COR-L47 (cell line): ENCODE measurements at places on chromosomes 5 and 9.

- peak; percentile 18 for DNase-seq
These were observed 269.4 kb downstream of the CWC27 start for GRCh38 chr5:65037831-65038815.

- DNase-seq: peak; percentile 48
These were observed 5.7 kb downstream of the RAPGEF1 start for GRCh38 chr9:131734165-131734610.

DNA sequence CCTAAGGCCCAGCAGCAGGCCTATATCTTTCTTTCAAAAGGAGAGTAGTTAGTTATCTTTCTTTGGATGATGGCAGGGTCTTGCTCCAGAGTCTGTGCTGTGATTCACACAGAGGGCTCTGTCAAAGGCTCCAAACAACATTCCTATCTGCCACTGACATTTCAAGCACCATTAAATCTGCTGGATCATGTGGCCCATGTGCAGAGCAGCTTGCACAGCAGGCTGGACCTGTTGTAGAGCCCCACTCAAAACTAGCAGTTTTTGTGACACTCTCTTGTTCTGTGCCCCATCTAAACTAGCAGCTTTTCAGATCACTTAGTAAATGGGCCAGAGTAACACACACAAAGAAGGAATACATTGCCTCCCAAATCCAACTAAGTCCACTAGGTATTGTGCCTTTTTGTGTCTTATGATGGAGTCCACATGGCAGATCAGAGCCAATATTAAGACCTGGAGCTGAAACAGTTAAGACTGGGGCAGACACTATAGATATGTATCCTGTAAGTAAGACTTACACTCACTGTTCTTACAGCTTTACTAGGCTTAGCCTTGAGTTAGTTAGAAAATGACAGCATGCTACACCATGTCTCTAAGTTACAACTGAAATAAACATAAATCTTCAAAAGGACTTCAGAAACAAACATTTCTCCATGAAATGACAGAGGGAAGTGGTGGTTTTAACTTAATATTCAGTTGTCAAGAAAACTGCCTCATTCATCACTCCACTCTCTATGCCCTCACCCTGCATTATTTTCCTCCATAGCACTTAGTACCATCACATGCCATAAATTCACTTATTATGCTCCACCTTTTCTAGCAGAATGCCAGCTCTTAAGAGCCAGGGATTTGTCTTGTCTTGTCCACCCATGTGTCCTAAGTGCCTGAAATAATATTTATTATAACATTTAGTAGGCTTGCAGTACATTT, 400.9 kb downstream of the RAB3C start:
- DNase-seq: no peak

DNA sequence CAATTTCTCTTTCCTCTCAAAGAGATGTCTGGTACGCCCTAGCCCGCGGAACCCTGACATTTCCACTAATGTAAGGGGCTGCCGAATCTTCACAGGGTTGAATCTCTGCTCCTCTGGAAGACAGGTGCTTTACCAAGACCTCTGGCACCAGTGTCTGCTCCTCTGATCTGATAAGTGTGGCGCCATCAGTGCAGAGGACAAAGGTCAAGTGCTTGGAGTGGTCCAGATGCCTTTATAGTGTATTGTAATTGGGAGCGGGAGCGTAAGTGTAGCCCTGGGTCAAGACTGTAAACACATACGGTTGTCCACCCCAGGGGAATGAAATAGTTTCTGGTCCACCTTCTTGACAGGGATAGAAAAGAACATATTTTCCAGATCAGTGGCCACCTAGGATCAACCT, 17.7 kb downstream of the ADAMTSL2 start:
- DNase-seq: no peak

DNA sequence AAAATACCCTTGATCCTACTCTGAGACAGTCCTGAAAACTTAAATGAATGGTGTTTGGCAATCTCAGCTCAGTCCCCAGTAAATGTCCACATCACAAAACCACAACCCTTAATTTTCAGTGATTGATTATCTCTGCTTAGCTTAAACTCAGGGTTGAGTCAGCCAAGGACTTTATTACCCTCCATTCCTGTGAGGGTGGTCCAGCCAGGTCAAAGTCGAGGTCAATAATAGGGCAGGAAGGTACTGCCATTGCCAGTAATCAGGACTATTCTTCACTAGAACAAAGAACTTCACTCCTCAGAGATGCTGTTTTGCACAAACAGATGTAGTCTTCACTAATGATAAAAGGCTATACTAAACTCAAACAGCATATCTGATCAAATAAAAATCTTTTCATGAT, 499.4 kb downstream of the ISL1 start:
- DNase-seq: no peak

- DNase-seq: no peak
These were observed 27.2 kb upstream of the FOXI1 start for GRCh38 chr5:170078458-170078857.

DNA sequence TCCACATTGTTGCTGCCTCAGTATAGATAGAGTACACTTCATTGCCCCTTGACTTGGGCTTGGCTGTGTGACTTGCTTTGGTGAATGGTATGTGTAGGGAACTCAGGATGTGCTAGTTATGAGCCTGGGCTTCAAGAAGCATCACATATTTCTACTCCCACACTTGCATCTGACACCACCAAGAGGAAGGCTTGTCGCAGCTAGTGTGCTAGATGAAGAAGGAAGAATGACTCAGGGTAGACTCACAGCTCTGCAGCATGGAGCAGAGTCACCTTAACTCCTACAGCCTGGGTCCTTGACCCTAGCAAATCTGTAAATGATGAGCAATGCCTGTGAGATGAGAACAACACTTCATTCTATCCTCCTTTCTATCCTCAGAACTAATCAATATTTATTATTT, 261.8 kb downstream of the ASTN2 start:
- DNase-seq: no peak

- DNase-seq: peak; percentile 8
These were observed 80.0 kb downstream of the ZNF622 start for GRCh38 chr5:16385516-16386090.

DNA sequence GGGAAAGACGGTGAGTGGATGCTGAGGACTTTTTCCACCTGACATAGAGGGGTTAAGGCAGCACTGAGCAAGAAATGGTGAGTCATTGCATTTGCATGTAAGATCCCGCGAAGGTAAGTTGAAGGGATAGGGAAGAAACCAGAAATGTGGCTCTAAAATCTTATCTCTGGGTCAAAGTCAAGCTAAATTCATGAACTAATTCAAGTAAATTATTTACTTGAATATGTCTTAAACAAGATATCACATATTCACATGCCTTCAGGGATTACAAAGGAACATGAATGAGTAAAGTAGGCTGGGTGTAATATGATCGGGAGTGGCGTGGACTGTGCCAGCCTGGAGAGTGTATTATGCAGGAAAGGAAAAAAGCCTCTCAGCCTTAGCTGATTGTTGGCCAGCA, 74.4 kb upstream of the EQTN start:
- no peak for DNase-seq

- no peak for DNase-seq
These were observed 384.1 kb downstream of the DMRT2 start for GRCh38 chr9:1434052-1434767.

DNA sequence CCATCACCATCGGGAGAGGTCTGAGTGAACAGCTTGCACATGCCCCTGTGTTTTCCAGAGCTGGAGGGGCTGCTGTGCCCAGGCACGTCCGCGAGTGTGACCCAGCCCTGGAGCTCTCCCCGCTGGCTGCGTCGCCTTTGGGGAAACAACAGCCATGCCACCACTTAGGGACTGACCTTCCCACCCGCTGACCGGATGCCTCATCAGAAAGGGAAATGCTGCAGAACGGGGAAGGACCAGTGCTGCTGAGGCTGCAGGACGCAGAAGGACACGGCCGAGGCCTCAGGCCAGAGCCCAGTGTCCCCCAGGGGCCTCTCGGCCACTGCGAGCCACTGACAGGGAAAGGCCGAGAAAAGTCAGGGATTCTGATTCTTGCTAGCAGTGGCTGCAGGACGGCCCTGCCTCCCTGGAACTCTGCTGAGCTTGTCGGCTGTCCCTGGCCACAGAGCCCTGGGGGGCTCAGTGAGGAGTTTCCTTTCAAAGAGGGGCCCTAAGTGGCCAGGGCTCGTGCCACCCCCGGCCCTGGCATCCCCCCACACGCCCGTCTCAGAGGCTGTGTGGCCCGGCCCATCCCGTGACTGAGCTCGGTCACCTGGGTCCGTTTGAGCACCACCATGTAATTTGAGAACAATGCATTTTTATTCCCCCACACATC, 130.8 kb downstream of the ZNF354C start:
- no peak for DNase-seq

DNA sequence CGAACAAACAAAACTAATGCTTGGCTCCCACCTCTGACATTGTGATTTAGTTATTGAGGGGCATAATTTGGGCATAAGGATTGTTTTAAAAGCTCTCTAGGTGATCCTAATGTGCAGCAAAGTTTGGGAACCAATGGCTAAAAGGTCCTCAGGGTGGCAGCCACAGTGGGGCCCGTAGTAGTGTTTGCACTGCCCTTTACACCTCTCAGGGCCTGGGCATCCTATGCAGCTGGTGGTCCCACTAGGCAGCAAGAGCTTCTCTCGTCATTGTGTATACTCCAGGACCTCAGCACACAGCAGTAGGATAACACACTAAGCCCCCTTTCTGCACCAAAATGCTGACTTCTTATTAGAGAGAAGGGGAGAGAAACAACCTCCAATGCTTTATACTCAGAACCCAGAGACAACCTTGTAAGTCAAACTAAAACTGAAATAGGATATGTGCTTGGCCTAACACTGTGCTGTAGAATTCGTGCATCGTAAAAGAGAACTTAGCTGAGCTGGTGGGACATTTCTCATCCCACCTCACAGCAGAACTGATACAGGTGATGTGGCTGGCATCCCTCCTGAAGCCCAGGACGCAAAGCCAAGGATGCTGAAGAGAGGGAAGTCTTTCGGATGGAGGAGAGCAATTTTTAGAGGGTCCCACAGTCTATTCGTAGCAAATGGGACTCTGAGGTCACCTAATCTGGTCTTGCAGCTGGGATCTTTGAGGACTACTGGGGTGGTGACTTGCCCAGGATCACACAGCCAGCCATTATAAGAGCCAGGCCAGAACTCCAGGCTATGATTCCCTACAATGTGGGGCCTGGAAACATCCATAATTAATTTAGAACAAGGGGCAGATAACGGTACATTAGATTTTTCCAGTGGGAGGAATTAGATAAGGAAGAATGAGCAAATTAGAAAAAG, 1.2 kb downstream of the GLRX start:
- DNase-seq: no peak

DNA sequence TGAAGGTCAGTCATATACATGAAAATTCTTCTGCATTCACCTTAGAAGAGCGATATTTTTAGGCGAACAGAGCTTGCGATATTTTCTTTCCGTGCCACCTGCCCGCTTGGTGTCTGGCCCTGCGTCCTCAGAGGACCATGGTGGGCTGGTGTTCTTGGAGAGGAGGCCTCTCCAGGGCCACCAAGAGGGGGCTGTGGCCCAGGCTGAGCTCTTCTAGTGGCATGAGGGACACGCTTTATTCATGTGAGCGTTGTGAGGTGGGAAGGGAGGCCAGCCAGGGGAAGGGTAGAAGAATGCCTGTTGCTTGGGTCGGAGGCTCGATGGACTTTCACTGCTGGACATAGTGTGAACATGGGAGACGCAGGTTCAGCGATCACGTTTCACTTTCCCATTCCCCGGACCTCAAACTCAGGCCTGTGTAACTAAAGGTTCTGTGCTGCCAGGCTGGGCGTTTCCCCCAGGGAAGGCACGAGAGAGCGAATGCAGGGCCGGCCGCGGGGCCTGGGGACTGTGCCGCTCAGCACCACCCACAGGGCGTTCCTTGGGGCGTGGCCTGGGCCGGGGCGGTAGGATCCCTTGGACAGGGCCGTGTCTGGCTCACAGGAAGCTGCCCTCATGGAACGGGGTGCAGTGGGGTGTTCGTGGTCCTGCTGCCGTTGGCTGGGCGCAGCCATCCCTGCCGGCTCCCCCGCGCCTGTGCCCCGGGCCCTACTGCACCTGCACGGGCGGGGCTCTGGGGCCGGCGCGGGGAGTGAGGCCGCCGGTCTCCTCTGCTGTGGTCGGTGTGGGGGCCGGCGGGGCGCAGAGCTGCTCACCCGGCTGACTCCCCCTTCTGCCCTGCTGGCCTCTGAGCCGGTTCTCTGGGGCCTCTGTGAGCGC, 40.7 kb upstream of the CLPTM1L start:
- DNase-seq: peak; percentile 74

DNA sequence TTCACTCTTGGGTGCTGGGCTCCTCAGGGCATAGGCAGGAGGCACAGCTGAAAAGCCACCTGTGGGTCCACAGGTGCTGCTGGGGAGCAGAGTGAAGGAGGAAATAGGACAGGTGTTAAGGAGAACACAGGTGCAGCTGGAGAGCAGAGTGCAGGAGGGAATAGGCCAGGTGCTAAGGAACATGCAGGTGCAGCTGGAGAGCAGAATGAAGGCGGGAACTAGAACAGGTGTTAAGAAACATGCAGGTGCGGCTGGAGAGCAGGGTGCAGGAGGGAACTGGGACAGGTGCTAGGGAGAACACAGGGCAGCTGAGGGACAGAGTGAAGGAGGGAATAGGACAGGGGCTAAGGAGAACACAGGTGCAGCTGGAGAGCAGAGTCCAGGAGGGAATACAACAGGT, 43.8 kb upstream of the PLEKHG4B start:
- DNase-seq: no peak

DNA sequence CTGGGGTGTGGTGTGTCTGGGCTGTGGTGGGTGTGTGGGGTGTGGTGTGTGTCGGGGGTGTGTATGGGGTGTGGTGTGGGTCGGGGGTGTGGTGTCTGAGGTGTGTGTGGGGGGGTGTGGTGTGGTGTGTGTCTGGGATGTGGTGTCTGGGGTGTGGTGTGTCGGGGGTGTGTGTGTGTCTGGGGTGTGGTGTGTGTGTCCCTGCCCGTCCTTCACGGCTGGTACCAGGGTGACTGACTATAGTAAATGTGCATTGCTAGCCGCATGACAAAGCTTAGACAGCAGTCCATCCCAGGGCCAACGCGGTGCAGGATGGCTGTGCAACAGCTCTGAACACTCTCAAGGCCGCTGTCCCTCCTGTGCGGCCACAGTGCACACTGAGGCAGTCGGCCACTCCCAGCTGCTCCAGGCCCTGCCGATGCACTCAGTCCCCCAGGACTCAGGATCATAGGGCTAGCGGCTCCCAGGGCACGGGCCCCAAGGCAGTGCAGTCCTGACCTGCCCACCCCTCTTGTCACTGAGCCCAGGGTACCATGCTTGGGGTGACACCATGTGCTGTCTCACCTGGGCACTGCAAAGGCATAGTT, 54.0 kb downstream of the SECISBP2 start:
- no peak for DNase-seq

- DNase-seq: peak; percentile 2
These were observed 22.1 kb downstream of the LRRC70 start for GRCh38 chr5:62600560-62601252.

- DNase-seq: no peak
These were observed 19.2 kb downstream of the ZNF354C start for GRCh38 chr5:179079165-179079987.
